ENCODE measurements at places on chromosomes 6 and 20.

GRCh38 chr20:44392776-44393607 lies 37.5 kb downstream of the HNF4A start:
- no peak for DNase-seq

DNA sequence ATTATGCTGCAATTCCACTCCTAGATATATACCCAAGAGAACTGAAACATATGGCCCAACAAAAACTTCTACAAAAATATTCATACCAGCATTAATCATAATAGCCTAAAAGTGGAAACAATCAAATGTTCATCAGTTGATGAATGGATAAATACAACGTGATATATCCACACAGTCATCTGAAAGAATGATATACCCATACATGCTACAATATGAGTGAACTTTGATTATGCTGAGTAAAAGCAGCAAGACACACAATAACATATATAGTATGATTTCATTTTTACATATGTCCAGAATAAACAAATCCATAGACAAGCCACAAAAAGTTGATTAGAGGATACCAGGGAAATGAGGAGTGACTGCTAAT lies 30.7 kb downstream of the CDK19 start:
- no peak for DNase-seq

GRCh38 chr6:163721922-163722692 lies 307.6 kb downstream of the QKI start:
- DNase-seq: no peak

- DNase-seq: no peak
Measured at GRCh38 chr6:30500421-30501355, 11.4 kb downstream of the HLA-E start.

DNA sequence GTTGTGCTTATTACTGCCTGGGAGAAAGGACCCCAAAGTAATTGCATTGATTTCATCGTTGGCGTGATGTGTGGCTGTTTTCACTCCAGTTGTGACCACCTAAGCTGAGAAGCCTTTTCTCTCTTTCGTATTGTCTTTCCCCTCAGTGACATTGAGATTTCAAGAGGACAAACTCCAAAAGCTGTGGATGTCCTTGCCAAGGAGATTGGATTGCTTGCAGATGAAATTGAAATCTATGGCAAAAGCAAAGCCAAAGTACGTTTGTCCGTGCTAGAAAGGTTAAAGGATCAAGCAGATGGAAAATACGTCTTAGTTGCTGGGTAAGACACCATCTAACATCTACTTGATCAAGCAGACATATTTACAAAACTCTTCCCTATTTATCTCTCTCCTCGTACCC lies 60.5 kb downstream of the MTHFD1L start:
- no peak for DNase-seq

- no peak for DNase-seq
Measured at GRCh38 chr6:11969092-11969491, 43.0 kb upstream of the HIVEP1 start.

DNA sequence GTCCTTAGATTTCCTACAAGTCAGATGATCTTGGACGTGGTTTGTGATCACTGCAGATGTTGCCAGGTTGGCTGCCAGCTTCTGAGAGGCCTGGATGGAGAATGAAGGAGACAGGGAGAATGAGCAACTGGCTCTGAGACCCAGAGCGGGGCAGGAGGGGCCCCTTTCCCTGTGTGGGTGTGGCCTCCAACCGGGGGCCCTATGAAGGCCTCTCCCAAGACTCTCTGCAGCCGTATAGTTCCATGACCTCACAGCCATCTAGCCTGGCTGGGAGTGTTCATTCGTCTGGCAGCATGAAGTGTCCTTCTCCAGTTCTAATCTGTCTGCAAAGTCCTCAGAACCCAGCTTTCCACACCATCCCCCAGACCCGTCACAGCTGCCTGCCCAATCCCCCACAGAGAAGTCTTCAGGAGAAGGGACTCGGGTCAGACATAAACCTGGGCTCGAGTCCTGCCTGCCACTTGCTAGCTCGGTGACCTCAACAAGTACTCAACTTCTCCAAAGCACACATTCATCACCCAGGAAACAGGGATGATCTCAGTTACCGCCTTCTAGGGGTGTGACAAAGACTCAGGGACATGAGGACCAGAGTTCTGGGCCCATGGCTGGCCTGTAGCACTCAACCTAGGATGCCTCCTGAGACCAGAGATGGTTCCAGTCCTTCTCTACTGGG lies 122.6 kb downstream of the EDN3 start:
- no peak for DNase-seq

DNA sequence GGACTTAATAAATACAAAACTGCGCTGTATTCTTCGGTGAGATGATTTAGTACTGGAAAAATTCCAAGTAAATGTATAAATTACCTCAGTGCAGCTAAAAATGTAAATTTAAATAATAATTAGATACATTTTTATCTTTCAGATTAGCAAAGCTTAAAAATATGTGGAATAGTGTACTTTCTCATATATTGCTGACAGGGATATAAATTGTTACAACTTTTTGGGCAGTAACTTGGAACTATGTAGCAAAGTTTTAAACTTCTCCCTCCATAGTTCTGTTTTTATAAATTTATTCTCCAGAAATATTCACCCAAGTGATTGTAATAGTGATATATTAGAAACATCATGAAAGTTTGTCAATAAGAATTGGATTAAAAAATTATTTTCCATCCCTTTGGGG lies 384.6 kb upstream of the CITED2 start:
- DNase-seq: no peak

DNA sequence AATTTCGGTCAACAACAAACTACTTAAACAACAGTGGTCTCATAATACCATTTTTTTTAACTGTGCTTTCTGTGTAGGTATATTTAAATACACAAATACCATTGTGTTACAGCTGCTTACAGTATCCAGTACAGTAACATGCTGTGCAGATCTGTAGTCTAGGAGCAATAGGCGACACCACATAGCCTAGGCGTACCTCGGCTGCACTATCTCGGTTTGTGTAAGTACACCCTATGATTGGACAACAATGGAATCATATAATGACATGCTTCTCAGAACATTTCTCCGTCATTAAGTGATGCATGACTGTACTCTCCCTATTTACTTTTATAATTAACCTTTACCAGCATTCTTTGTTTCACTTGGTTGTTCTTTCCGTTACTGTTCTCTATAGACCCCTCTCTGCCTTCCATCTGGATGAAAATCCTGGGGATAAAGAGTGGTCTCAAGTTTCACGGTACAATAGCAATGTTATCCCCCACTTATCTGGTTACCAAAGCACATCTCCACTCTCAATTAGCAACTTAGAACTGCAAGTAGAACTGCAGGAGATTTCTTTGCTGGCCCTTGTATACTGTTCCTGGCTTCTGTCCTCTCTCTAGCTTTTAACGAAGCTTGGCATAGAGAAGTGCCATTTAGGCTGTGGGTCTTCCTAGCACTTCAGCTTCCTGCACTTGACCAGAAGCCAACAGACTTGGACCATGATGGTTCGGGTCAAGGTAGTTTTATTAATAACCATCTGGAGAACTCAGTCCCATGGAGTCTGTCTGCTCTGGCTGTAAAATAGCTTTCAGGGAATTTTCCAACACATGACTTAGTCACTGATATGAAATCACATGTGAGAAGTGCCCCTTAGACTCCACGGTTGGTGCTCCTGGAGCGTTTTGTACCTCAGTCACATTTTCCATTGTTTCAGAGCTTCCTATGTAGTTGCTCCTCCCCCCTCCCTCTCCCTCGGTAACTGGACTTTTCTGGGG lies 80.4 kb upstream of the POPDC3 start:
- no peak for DNase-seq

DNA sequence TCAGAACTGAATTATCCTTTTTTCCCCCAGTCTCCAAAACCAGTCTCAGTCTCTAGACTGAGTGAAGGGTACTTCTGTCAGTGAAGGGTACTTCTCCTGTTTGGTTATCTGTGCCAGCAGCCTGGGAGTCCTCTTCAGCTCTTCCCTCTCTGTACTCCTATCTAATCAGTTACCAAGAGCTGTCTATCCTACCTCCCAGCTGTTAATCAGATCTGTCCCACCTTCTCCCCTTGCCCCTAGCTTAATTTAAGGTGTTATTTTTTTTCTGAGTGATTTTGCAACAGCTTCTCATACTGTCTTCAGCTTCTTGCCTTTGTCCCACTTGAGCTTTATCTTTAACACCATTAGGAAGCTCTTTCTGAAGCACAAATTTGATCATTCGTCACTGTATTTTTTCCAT lies 491.9 kb upstream of the SOX4 start:
- DNase-seq: no peak

Data from T-helper 22 cell (primary cell).